ENCODE measurements at places on chromosomes 11 and 22.

- DNase-seq, result no peak
Measured at GRCh38 chr22:30386608-30386959, 627 bp downstream of the RNF215 start.

GRCh38 chr11:76664578-76665061, 5.9 kb downstream of the LRRC32 start:
- DNase-seq, result no peak

- peak; percentile 47 for DNase-seq
Measured at GRCh38 chr11:66189031-66189745, 79.3 kb upstream of the RAB1B start.

- no peak for DNase-seq
Measured at GRCh38 chr11:118212131-118212725, 12.6 kb downstream of the JAML start.

GRCh38 chr11:44065161-44065661, 859 bp upstream of the ACCS start:
- peak; percentile 11 for DNase-seq

DNA sequence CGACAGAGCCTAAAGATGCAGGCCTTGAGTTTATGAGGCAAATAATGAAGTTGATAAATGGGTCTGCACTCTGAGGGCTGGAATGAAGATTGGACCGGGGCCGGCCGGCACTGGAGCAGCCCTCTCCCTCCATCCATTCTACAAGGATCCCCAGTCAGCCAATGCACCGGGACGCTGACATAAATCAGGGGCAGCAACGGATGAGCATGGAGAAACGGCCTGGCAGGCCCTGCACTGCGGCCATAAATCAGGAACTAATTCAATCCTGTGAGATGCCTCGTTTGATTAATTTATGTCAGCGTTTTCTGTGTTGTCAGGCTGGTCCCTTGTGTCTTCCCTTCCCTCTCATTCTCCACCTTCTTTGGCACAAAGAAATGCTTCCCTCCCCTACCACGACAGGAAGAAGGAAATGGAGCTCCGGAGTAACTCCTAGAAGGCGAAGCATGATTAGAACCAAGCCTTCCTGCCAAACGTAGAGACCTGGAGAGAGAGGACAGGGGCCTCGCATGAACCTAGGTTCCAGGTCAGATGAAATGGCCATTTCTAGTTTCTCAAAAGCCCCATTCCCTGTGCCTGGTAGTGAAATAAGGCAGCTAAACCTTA, 358.4 kb downstream of the OPCML start:
- no peak for DNase-seq

DNA sequence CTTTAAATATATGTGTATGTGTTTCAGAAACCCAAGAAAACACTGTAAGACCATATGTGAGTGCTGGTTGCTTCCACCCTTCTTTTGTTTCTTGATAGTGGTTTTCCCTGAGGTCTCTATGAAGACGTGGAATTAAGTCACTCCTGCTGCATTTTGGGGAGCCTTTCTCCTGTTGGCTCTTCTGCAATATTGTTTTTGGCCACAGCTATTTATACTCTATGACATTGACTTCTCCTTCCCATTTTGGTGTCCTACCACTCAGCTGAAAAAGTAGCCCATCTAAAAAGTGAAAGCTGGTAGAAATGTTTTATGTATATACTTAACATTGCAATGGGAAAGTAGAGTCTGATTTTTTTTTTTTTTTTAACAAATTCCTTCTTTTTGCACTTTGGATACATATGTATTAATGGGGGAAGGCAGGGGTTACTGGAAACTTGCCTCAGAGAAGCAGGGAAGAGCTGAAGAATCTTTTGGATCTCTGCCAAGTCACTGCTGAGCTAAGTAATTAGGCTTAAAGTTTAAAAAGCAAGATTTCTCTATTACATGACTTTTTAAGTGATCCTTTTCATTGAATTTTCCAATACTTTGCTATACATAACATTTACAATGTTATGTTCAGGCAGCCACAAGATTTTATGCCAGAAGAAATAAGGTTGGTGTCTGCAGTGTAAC, 1.8 kb downstream of the TTC17 start:
- DNase-seq, result peak; percentile 64

- peak; percentile 36 for DNase-seq
Measured at GRCh38 chr22:45529971-45530575, 27.4 kb downstream of the FBLN1 start.

DNA sequence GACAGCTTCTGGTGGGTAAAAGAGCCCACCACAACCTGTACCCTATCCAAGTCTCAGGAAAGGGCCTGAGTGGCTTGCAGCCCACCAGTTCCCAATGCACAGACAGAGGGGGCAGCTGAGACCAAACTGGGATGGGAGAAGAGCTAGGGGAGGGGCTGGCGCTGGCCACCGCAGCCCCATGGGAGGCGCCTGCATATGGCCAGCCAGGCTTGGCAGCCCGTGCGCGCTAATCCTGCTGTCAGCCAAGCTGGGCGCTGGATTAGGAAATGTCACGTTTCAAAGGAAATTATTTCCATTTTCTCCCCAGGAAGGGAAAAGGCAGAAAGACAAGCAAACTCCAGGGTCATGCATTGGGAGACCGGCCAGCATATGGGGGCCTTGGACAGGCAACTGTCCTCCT, 236.8 kb downstream of the BUD13 start:
- no peak for DNase-seq

- DNase-seq, result peak; percentile 83
Measured at GRCh38 chr11:12088047-12088481, 22.3 kb upstream of the MICAL2 start.

DNA sequence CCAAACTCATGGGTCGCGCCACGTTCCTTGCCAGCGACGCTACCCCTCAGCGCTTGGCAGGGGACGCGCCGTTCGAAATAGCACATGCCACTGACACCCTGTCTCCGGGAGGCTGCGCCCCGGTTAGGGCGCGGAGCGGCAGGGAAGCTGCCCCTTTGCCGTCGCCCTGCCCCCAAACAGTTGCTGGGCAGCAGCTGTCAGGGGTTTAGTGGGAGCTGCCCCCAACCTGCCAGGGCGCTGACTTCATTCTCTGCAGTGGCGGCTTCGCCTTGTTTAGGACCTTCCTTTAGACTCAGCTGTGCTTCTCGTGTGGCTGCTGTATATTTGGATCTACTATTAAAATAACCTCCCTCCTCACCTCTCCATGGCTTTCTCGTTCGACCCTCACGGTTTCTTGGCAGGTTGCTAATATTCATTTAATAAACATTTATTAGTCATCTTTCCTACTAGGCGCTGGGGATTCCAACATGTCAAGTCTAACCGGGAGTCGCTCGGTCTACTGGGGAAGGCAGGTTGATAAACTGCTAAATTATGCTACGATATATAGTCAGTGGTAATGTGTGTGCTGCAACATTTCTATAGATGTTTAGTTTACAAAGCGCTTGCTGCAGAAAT, 782 bp downstream of the TMEM109 start:
- DNase-seq, result peak; percentile 47

DNA sequence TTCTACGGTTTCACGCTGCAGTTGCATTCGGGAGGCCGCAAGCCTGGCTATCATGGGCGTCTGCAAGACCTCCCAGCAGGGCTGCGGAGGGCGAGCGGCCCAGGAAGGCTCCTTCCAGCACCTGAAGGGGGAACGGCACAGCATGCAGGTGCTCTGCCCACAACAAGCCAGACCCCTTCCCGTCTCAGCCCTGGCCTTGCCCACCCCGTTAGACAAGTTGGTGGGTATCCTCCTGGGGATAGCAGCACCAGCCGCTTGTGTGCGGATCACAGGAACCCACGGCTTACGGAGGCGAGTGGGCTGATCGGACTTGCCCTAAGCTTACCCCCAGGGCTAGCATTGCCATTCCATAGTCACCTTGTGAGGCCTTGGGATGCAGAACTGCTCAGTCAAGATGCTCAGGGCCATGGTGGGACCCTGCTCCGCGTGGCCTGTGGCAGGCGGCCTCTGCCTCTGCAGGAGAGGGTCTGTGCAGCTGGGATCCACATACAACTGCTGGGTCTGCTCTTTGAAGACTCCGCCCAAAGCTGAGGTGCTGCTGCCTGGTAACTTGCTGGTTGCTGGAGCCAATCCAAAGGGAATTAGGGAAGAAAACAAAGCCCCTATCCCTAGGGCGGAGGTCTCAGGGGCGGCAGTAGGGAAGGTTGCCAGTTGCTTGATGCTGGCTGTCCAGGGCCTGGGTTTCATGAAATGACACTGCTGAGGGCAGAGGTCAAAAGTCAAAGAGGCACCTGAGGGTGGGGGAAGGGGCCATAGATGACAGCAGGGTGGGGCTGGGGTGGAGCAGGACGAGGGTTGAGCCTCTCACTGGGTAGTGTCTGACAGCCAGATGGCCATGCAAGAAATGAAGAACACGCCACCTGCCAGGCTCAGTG, 1.4 kb upstream of the OSBPL5 start:
- DNase-seq, result no peak

GRCh38 chr22:29031227-29032011, 30.2 kb downstream of the C22orf31 start:
- peak; percentile 97 for DNase-seq

GRCh38 chr11:123493349-123494063, 63.4 kb downstream of the GRAMD1B start:
- DNase-seq, result no peak

- peak; percentile 53 for DNase-seq
Measured at GRCh38 chr11:112632866-112633505, 328.2 kb upstream of the NCAM1 start.
